Urinary bladder (tissue), 4 donors: ENCODE measurements at places on chromosomes 2 and 18. TPM values are rescaled to one million over a fixed set of nuclear protein-coding genes. Genes with fewer than 3 reads are reported as not detected.

Gene SIX3
- not detected for polyA plus RNA-seq

Gene RBM43
- 8.1 TPM for polyA plus RNA-seq

Gene GTF2A1L
- polyA plus RNA-seq: 4.0 TPM

DNA sequence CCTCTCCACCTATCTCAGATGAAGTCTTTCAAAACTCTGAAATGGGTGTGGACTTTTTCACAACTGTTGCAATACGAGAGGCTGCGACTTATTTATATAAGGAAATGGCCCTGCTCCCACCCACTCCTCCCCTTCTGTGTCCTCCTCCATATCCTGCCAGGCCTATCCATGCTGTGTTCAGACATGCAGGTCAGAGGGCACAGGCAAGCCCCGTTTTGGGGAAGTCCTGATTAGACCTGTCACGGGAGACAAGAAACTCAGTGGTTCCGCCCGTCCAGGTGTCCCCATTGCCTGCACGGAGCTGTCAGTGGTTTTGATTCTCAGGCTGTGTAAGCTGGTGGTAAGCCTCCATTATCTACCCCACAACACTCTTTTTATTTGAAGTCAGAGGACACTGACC is 99.6 kb upstream of the MGAT5 start:
- no peak for DNase-seq

DNA sequence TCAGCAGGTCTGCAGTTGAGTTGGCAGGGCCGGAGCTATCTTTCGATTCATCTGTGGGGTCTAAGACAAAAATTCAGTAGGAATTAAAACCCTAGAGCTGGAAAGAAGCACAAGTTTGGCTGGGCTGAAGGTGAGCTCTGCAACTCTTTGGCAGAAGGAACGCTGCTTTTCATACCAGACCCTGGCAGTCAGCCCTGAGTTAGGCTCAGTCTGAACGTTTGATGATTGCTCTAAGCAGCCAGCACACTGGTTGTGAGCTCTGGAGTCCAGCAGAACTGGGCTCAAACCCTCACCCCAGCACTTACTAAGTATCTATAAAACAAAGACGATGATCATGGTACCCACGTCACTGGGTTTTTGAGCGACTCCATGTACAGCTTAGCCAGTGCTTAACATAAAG is 192.5 kb downstream of the TNS1 start:
- DNase-seq: no peak

DNA sequence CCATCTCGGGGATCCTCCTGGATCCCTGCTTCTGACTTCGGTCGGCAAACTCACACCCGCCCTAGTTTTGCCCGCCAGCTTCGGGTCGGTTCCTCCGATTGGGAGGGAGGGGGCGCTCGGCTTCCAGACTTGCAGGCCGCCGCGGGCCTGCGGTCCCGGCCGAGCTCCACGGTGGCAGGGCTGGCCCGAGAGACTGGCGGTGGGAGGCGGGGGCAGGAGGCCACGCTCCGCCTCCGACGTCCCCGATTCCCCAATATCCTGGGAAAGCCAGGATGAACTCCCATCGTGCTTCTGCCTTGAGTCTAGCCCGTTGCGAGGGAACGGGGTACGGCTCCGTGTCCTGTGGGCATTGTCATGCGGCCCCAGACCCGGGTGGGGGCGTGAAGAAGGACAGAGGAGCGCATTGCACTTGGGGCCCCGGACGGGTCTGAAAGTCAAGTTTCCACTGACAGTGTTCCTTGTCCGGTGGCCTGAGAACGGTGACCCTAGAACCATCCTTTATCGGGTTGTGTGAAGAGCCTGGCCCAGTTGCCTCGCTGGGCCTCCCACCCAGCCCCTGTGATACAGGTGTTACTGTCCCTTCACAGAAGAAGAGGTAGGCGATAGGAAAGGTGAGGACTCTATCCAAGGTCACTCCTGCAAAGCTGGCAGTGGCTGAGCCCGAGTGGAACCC is 2.4 kb upstream of the INHBB start:
- peak; percentile 21 for DNase-seq

- no peak for DNase-seq
These were observed 195.7 kb downstream of the MTCL1 start for GRCh38 chr18:8901019-8901418.

DNA sequence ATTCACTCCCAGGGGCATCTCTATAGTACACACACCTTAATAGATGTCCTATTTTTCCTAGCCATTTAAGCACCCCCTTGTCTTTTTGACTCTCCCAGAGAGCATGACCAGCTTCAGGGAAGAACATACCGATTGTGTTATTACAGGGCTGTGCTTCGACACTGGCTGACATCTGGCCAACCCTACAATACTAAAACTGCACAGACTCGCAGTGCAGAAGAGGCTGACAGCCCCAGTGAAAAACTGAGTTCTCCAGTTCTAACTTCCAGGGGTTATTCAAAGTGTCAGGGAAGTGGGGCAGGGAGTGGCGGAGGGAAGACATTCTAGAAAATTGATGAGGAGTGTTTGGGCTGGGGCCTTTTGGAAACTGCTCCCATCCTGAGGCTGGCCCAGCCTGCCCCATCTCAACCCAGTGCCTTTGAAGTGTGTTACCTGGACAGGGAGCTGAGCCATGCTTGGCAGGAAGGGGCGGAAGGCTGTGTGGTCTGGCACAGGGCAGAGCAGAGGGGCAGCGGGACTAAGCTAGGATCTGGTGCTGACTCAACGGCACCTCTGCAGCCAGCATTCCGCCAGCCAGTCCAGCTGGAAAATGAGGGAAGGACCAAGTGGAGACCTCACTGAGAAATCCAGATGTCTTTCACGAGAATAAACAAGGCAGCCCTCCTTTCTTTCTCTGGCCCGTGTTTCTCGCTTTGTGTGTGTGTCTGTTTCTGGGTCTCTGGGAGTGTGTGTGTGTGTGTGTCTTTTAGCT is 15.4 kb upstream of the IGFBP5 start:
- no peak for DNase-seq

- no peak for DNase-seq
These were observed 216.8 kb downstream of the CAMKMT start for GRCh38 chr2:44578471-44579093.

- DNase-seq: no peak
These were observed 34.6 kb downstream of the COPS7B start for GRCh38 chr2:231820786-231821303.

- DNase-seq: no peak
These were observed 3.5 kb upstream of the RHOB start for GRCh38 chr2:20443276-20443920.

DNA sequence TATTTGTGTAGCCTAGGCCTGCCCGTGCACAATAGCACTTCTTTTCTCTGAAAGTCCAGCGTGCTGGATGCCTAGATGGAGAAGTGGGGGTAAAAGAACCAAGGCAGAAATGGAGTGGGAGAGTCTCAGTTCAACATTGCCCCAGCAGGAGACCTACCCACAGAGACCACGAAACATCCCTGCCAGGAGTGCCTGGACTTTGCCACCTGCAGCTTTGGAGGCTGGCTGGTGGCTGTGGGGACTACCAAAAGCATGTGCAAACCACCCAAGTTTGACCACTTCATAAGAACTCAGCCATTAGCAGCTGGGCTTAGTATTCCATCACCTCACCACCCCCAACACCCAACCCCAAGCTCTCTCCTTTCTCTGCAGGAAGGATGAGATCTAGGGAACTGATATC is 416.9 kb upstream of the ID2 start:
- DNase-seq: no peak

DNA sequence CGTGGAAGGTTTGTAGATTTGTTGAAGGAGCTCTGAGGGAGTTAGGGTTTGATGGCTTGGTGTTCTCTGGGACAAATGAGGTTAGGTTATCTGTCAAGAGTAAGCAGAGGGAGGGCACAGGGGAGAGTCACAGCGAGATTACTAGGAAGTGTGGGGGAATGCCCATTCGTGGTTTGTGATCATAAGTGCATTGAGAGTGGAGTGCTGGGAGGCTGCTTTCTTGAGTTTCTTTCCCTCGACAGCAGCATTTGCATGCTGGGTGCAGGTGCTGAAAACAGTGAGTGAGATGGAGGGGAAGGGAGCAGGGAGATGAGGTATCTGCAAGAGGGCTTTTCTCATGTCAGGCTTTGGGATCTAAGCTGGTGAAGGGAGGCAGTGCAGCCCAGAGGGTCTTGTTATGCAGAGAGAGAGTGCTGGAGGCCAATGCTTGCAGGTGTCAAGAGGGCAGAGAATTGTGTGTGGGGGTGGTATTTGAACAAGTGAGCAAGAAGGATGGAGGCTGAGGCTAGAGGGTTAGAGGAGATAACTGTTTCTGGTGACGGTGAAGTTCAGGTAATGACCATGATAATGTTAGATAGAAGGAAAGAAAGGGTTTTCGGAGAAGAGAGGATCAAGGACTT is 8.8 kb downstream of the RALB start:
- DNase-seq: no peak

DNA sequence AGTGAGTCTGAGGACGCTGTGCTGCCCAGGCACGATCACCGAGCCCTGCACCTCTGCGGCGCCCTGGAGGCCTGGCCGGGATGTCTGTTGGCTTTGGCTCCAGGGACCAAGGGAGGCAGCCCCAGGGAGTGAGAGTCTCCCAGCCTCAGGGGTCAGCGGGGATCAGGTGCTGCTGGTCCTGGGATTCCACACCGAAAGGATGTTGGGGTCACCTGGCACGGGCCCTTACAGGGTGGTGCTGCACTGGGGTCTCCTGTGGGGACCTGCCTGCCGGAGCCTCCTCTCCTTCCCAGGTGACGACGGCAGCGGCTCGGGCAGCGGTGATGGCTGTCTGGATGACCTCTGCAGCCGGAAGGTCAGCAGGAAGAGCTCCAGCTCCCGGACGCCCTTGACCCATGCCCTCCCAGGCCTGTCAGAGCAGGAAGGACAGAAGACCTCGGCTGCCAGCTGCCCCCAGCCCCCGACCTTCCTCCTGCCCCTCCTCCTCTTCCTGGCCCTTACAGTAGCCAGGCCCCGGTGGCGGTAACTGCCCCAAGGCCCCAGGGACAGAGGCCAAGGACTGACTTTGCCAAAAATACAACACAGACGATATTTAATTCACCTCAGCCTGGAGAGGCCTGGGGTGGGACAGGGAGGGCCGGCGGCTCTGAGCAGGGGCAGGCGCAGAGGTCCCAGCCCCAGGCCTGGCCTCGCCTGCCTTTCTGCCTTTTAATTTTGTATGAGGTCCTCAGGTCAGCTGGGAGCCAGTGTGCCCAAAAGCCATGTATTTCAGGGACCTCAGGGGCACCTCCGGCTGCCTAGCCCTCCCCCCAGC is 30.5 kb downstream of the GPC1 start:
- no peak for DNase-seq

DNA sequence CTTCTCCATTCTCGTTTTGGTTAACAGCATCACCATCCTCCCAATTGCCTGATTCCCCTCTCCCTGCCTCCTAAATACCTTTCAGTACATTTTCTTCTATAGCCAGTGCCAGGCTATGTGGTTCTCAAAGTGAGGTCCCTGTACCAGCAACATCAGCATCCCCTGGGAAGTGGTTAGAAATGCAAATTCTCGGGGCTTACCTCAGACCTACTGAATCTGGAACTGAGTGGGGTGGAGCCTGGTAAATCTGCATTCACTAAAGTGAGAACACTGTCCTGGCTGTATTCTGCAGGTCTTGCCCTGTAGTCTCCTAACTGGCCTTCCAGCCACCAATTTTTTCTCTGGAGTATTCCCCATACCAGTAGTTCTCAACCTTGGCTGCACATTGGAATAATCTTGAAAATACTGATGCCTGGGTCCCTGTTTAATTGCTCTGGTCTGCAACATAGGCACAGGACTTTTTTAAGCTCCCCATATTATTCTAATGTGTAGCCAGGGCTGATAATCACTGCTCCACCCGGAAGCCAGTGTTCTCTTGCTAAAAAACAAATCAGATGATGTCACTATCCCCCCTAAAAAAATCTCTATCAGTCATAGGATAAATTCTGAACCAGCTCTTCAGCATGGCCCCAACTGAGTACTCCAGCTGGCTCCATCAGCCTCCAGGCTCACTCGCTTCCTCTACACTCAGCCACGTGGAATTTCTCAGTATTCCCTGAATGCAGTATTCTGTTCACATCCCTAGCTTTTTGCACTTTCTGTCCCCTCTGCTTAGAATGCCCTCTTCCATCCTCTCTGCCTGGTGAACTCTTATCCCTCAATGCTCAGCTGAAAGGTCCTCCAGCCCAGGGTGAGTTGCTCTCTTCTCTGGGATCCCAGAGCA is 98.4 kb downstream of the CDK15 start:
- DNase-seq: no peak

DNA sequence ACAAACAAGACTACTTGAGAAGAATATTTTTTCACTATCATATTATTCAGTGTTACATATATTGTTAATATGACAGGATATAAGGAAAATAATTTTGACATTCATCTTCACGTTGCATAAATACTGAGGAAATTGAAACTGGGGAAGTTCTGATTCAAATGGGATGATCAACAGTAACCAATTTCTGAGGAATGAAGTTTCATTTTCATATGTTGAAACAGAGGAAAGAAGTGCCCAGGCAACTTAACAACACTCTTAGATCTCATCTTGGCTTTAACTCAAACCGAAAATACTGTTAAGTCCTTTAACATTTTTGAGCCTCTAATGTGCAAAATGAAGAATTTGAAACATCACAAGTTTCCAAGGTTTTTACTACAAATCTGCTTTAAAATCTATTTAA is 612.2 kb upstream of the VRK2 start:
- DNase-seq: no peak

DNA sequence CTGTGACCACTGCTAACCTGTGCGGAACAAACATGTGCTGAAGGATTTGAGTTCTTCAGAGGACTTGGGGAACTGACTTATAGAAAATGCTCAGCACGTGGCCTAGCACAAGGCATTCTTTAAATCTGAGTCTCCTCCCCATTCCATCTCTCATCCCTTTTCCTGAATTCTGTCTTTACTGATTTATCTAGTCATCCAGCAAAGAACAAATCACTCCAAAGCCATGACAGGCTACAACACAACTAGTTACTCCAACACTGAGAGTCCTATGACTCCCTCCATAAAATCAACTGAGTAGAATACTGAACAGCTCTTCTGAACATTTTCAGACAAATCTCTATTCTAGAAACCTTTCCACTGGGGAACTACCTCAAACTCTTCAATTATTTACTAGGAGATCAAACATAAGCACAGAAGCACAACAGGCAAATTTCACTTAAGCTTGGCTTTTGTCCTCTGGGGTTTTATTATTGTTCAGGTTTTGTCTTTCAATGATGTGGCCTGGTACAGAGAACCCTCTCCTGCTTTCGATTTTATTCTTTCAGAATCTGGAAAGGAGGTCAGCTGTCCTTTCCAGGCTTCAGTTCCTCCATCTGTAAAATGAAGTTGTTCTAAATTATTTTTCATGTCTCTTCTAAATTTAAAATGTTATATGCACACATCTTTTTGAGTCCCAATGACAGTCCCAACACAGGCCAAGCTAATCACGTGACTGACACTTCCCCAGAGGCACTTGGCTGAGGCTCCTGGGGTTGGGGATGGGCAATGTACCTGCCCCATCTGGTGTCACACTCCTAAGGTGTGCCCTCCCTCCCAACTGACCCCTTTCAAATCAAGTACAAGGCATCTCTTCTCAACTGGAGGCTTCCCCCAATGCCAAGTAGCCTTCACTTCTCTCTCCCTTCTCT is 31.8 kb downstream of the RNU4ATAC start:
- no peak for DNase-seq

- DNase-seq: no peak
These were observed 21.7 kb downstream of the CHST10 start for GRCh38 chr2:100395532-100396350.

DNA sequence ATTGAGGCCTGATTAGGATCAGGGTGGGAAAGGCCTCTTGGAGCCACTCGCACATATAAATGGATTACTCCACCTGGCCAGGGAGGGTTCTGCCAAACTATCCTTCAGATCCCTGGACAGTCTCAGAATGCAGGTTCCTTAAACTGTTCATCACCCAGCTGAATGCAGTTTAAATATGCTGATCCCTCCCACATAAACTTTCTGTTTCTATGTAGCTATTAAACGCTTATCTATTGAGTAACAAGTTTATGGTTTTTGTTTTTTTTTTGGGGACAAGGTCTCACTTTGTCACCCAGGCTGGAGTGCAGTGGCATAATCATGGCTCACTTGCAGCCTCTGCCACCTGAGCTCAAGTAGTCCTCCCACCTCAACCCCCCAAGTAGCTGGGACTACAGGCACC is 1.9 kb downstream of the CAD start:
- no peak for DNase-seq
